ENCODE measurements at places on chromosomes 2 and 18. TPM values are rescaled to one million over a fixed set of nuclear protein-coding genes. Genes with fewer than 3 reads are reported as not detected.

LRATD1 gene
- total RNA-seq = not detected

MBD2 gene
- 200 TPM for total RNA-seq

CAD gene
- total RNA-seq = 159 TPM

ERBB4 gene
- total RNA-seq = not detected

IHH gene
- not detected for total RNA-seq

ILKAP gene
- 74.4 TPM for total RNA-seq

TRIM43 gene
- total RNA-seq = not detected

CFC1 gene
- not detected for total RNA-seq

CCDC121 gene
- total RNA-seq = 0.54 TPM

FBXO48 gene
- total RNA-seq = 1.2 TPM

ALPI gene
- not detected for total RNA-seq

RGPD4 gene
- total RNA-seq = not detected

CGREF1 gene
- 15.1 TPM for total RNA-seq

KDM3A gene
- 74.0 TPM for total RNA-seq

GPR39 gene
- not detected for total RNA-seq

TP53I3 gene
- total RNA-seq = 1.2 TPM

CSRNP3 gene
- not detected for total RNA-seq

PROC gene
- total RNA-seq = 0.12 TPM

CELF4 gene
- not detected for total RNA-seq

DSC2 gene
- total RNA-seq = not detected

CD28 gene
- 130 TPM for total RNA-seq

LYG2 gene
- total RNA-seq = not detected

IL1RL1 gene
- total RNA-seq = 0.84 TPM

PLA2R1 gene
- total RNA-seq = not detected

SLC16A14 gene
- 4.0 TPM for total RNA-seq

AMER3 gene
- not detected for total RNA-seq

PKDCC gene
- not detected for total RNA-seq

CYP1B1 gene
- total RNA-seq = 12.2 TPM

TTR gene
- not detected for total RNA-seq

KRCC1 gene
- 16.9 TPM for total RNA-seq

ABHD1 gene
- 0.23 TPM for total RNA-seq

TWIST2 gene
- total RNA-seq = not detected

RGPD8 gene
- total RNA-seq = 15.6 TPM

GDF7 gene
- 0.26 TPM for total RNA-seq

CCDC74B gene
- 1.4 TPM for total RNA-seq

FHOD3 gene
- not detected for total RNA-seq

CD8A gene
- total RNA-seq = 1.3 TPM

CIB4 gene
- not detected for total RNA-seq

LRRFIP1 gene
- 216 TPM for total RNA-seq

C2orf72 gene
- 0.66 TPM for total RNA-seq

CAPN14 gene
- total RNA-seq = 0.07 TPM

CPLX4 gene
- total RNA-seq = not detected

UNC80 gene
- not detected for total RNA-seq

MDH1 gene
- total RNA-seq = 195 TPM

CYP27C1 gene
- total RNA-seq = not detected

All from activated CD4-positive, alpha-beta T cell treated with anti-CD3 and anti-CD28 coated beads, Interleukin-2, amount 10 ng/mL, durations not matched to agents 24 days and 14 days (primary cell).